RKO (cell line): ENCODE measurements at places on chromosomes 2 and 18.
A peak's percentile ranks its signal among the peaks of the same experiment; 100 is the strongest.

DNA sequence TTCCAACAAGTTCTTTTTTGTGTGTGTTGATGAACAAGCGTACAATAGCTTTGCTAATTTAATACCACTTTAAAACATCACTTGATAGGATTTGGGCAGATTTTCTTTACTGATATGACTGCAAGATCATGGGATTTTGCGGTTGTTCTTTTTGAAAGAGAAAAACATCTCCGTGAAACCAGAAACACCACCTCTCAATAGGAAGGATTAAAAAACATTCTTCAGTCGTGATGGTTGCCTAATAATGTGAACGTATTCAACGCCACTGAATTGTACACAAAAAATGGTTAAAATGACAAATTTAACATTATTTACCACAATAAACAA lies 19.3 kb downstream of the RBMS1 start:
- no peak for DNase-seq

GRCh38 chr2:12236136-12236844 lies 480.4 kb upstream of the TRIB2 start:
- peak; percentile 8 for DNase-seq

- DNase-seq, result no peak
Observed at GRCh38 chr2:198134293-198134955, 330.0 kb downstream of the PLCL1 start.

GRCh38 chr2:218908721-218909619 lies 28.3 kb downstream of the WNT10A start:
- peak; percentile 96 for DNase-seq

GRCh38 chr2:68828887-68829708 lies 42.1 kb downstream of the BMP10 start:
- DNase-seq, result peak; percentile 57

DNA sequence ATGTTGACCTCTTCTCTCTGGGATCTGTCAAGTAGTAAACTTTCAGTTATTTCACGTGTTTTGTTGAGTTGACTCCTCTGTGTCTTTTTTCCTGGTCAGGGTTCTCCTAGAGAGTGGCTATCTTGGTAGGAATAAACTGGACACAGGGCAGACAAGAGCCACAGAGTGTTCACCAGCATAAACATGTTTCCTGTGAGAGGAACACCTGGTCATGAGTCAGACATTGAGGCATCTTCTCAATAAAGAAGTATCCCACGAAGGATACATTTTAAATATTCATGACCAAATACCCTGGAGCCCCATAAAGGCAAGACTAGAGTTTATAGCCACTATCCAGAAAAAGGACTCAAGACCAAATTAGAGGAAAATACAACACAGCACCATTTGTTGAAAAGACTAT lies 269.7 kb upstream of the ZNF521 start:
- DNase-seq, result no peak

- no peak for DNase-seq
Observed at GRCh38 chr2:152359573-152360363, 24.8 kb downstream of the FMNL2 start.

DNA sequence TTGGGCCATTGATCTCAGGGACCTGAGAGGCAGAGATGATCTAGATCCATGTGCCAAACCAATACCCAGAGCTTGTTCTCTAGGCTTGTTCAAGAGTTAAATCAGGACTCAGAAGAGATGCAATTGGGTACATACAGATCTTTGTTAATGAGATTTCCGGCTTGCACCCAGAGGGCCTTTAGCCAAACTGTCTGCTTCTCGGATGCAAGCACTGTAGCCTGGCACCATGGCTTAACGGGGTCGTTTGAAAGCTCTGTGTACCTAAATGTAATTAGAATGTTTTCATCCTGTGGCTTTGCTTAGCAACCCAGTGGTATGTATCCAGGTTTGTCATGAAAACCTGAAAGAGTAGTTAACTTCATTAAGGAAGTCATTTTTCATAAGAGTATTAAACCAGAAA lies 94.2 kb downstream of the TPGS2 start:
- DNase-seq, result no peak

DNA sequence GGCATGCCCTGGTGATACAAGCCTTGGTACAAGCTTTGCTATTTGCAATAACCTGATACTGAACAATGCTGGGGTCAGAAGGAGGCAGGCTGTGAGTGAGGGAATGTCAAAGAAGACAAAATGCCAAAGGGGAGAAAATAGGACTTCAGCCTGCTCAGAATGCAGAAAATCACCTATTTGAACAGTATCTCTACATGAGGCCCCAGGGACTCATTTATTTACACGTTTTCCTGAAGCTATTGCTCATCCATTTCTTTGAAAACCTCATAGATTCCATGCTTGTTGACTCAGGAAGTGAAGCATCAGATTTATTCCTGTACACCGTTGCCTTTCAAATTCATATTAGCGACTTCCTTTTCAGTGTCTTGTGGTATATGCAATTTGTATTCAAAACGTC lies 69.4 kb upstream of the CBLN2 start:
- no peak for DNase-seq

DNA sequence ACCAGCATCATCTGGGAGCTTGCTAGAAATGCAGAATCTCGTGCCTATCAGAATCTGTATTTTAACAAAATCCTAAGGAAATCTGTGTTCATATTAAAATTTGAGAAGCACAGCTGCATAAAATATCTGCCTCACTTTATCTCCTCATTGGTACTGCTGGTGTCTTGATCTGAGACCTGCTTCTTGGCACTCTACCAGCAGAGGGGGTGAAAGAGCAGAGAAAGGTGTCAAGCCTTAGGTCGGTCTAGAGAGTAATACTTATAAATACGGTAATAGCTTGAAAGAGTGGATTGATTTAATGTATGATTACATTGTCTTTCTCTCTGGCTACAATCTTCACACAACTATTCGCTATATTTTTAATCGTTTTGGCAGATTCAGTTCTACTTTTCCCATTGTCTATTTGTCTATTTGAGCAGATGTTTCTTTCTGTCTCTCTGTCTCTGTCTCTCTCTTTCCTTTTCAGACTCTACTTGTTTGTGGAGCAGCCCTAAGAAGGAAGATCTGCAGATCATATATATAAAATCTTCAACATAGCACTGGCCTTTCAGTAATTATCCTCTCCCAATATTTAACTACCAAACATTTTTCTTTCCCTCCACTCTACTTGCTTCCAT lies 1.7 kb upstream of the GCG start:
- DNase-seq, result peak; percentile 64

- DNase-seq, result no peak
Observed at GRCh38 chr18:79962311-79962710, 2.1 kb upstream of the HSBP1L1 start.

GRCh38 chr2:213806125-213806726 lies 522.0 kb downstream of the SPAG16 start:
- DNase-seq, result peak; percentile 54

DNA sequence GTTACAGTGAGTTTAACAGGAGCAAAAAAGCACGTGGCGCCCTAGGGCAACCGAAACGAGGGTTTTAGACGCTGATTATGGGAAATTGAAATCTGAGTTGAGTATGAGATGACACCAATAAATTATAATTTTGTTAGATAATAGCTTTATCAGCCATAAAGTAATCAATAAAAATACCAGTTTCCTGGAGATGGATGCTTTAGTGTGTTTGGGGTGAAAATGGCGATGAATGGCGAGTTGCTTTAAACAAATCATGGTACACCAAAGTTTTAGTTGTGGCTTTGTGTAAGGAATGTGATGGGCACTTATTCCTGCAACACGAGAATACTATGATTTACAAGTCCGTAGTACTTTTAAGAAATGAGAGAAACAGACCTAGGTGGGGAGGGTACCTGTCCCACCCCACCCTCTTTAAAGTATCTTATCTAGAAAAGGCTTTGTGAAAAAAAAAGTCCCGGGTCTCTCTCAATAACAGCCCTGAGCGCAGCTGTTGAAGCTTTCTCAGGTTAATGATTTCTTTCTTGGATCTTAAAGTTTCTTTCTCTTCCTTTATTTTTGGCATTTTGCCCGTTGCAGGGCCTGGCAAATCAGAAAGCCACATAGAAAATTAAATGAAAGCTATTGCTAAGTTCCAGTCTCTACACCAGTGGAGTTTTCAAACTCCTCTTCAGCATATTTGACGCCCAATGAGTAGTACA lies 1.5 kb upstream of the RRM2 start:
- peak; percentile 80 for DNase-seq

GRCh38 chr2:172247203-172247602 lies 144.5 kb upstream of the DLX2 start:
- DNase-seq, result no peak

DNA sequence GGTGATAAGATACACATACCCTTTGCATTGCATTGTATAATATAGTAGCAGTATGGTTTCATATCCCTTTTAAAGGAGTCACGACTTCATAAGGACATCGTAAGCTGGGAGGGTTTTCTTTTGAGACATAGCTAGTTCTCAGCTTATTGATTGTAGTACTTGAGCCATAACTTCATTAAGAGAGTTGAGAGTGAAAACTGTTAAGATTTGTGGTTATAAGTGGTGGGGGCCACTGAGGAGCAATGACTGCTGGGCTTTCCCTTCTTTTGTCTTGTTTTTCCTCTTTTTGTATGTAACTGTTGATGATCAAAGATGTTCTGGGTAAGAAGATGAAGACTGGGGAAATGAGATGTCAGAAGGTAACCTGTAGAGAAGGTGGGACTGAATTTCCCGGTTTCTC lies 11.0 kb downstream of the EIF5B start:
- DNase-seq, result no peak

DNA sequence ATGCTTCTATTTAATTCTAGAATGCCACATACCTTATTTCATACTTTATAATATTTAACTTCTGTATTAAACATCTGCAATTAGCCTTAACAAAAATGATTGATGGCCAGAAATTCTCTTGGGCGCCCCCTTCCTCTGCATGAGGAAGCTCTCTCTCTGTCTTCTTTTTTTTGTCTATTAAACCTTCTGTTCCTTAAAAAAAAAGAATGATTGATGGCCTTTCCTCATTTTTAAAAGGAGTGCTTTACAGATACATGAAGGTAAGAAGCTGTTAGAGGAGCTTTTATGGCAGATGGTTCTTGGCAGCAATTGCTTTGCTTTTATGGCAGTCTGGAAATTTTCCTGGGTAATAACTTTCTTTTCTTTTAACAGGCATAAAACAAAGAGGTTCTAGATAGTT lies 526.9 kb downstream of the SLC4A3 start:
- DNase-seq, result no peak

DNA sequence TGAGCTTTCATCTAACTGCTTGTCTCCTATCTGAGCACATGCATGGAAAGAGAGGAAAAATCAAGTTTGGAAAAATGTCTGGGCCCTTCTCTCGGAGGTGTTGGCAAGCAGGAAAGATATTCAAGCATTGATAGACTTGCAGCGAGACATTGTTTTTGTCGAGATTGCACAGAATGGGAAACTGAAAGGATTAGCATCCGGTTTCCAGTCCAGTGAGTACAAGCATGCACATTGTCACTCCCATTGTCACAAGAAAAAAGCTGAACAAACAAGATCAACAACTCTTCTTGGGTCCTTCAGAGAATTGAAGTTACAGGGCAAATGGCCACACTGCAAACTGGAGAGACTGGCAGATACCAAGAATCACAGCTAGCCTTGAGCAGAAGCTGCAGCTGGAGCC lies 19.6 kb upstream of the MC5R start:
- DNase-seq, result no peak

- no peak for DNase-seq
Observed at GRCh38 chr2:72183016-72183415, 35.4 kb upstream of the CYP26B1 start.

DNA sequence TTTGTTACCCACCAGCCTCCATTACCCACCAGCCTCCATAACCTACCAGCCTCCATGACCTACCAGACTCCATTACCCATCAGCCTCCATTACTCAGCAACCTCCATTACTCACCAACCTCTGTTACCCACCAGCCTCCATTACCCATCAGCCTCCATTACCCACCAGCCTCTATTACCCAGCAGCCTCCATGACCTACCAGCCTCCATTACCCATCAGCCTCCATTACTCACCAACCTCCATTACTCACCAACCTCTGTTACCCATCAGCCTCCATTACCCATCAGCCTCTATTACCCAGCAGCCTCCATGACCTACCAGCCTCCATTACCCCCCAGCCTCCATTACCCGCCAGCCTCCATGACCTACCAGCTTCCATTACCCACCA lies 133.3 kb upstream of the HS6ST1 start:
- no peak for DNase-seq

DNA sequence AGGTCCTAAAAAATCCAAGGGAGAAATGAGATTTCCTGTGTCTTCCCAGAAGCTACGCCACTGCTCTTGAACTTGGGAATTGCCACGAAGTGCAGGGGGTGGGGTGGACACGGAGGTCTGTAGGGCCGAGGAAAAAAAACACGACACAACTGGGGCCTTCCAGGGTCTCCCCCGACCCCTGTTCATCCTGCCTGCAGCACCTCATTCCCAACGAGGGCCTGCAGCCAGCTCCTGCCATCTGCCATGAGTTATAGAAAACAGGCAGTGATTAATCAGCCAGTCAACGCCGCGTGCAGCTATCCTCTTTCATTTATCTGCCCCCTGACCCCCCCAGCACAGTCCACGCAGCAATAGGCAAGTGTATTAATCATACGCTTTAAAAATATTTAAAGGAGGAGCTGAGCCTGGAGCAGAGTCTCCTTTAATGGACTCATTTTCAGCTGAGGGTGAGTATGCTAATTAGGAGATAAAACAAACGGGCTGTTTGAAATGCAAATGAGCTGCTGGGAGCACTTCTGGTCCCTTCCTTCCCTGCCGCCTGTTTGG lies 209.9 kb downstream of the TFCP2L1 start:
- peak; percentile 98 for DNase-seq

GRCh38 chr2:175476948-175477347 lies 295.4 kb upstream of the ATP5MC3 start:
- DNase-seq, result no peak

DNA sequence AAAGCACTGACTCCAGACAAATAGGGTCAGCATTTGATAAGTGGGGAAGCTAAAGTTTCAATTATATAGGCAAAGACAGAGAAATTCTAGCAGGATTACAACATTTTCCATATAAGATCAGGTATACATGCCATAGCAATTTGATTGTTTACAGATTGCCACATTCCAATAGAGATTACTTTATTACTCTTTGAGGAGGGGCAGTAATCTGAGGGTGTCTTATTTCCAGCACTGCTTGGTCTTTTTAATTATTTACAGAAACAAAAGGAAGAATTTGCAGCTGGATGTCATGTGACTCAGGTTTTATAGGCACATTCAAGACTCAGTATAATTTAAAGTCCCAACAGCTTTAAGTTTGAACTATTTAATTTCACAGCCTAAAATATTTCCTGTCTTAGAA lies 42.5 kb upstream of the GPR39 start:
- no peak for DNase-seq

DNA sequence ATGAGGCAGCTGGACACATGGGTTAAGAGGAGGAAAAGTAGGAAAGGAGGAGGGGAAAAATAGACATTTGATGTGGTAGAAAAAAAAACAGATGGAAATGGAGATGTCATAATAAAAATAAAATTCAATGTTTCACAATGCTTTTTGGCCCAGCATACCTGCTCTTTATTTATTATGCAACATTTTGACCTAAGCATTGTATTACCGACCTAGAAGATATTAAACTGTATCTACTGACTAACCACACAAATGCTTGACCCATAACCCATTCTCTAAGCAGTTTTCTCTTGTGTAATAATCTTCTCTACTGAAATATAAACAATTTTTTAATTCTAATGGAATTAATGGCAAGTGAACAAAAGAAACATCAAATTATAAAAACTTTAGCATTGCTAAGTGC lies 362.3 kb downstream of the FBXO15 start:
- DNase-seq, result no peak
